ENCODE measurements at places on chromosomes 3 and 15.

DNA sequence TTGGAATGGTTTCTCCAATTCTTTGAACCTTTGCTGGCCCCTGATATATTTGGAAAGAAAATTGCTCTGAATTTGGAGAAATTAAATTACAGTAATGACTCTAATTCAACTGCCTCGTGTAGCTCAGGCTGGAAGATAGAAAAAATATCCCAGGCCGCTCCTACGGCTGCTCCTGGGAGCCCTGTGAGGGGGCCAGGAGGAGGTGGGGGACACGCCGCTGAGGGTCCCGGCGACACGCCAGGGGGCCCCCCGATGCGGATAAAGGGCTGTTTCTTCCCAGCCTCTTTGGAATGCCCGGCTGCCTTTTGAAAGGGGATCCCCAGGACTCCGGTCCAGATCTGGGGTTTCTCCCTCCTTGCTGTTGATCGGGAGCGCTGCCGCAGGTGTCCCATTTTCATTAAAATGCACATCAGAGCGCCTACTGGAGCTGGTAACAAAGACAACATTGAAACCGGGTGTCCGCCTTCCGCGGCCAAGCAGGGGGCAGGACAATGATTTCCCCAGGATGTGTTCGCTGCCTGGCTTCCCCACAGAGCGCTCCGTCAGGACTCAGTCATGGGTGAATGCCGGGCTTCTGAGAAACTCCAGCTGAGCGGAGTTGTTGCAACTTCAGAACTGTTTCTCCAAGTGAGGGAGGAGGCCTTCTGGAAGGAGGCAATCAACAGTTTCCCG, 200.1 kb upstream of the KBTBD8 start:
- no peak for DNase-seq

DNA sequence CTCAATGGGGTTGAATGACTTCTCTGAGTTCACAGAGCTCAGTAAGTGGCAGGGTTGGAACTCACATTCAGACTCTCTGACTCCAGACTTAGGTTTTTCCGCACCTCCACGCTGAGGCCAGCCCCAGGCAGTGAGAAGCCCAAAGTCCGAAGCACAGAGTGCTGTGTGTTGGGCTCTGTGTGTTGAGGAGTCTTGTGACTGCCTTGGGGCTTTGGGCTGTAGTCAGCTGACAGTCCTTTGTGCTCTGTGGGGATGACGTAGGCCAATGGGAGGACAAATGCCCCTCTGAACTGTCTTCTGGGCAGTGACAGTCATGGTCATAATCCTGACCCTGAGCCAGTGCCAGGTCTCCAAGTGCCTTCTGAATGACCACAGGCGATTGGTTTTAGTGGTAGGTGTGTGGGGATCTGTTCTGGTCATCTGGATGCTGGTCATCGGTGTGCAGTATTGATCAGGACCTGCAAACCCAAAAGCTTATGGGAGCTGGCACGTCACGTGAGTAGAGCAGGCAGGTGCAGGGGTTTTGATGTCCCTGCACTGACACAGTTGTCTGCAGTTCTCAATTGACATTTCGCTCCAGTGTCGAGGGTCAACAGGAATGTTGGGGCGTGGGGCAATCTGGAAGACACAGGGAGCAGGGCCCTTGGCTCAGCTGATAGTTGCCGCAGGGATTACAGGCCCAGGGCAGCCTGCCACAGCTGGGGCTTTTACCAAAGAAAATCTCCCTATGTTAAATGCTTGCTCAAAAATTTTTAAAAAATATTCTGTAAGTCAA, 45.3 kb downstream of the CAPN3 start:
- DNase-seq = no peak

- no peak for DNase-seq
These were observed 2.5 kb downstream of the GOLIM4 start for GRCh38 chr3:168093229-168093628.

GRCh38 chr3:72855001-72855400, 6.8 kb upstream of the SHQ1 start:
- DNase-seq = no peak

DNA sequence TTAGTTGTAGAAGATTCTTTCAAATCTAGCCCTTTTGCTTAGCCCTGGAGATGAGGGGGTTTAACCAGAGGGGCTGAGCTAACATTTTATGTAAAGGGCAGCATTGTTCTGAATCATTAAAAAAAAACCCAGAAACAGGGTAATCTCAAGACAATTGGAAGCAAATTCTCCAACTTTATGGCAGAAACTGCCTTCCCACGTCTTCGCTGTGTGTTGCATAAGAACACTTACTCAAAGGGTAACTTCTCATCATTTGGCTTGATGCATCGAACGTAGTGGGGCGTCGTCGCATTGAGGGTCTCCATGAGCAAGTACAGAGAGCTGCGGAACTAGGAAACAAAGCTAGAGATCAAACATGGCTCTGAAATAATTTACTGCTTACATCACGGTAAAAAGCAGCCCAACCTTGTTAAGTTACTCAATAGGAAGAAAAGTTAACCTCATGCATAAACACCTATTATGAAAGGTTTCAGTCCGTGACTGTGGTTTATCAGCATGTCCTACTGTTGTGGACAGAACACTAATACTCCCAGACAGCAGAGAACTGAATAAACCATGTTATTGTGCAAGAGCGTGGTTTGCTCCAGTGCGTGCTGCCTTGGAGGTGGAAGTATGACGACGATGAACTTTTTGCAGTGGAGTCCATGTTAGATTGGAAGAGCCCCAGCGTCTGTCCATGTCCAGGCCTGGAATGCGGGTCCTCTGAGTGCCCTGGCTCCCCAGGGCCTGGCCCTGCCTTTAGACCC, 48.7 kb downstream of the MYO5C start:
- no peak for DNase-seq

- no peak for DNase-seq
These were observed 49.2 kb upstream of the CTSH start for GRCh38 chr15:78993931-78994530.

DNA sequence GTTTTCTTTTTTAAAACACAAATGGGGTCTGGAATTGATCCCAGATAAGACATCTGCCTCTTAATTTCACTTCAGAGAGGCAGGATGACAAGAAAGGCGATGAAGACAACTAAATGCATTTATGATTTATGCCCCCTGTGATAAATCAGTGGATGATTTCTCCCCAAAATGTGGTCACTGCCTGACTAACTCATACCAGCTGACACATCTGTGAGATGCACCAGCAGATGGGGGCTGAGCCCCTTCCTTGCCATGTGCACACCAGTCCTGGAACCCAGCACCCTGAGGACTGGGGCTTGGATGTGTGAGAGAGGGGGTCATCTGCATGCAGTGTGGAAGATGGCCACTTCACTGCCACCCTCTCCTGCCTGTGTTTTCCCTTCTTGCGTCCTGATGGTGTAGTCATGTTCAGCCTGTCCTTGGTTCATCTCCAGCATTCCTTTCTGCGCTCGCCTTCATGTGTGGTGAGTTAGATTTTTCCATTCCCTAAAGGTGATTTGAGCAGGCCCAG, 264.3 kb downstream of the LRTM1 start:
- no peak for DNase-seq

DNA sequence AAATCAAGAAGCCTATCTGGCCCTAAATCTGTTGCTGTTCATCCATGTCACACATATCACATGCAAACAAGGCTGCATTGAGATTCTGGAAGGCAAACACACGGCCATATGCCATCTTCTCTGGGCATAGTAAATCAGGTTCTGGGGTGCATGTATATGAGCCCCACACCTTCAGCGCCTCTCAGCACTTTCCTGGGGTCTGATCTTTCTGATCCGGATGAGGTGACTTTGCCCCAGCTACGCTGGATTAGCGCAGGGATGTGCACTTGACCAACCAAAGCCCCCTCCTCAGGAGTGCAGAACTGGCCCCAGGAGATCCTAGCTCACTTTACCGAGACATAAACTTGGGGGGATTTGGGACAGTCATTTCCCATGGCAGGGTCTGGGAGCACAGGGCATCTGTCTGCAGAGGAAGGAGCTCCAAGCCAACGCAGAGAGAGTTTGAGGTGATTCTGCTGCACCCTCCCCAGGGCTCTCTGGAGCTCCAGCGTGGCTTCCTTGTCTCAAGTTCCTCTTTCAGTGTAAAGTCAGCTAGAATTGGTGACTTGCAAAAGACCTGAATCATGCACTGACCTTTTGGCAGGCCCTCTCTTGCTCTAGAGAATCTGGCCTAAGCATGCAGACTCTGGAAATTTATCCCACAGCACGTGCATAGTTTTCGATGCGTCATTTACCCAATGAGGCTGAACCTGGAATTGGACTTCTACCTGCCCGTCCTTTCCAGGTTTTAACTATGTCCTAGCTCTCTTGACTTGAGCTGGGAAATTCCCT, 63.5 kb upstream of the KLF13 start:
- no peak for DNase-seq

DNA sequence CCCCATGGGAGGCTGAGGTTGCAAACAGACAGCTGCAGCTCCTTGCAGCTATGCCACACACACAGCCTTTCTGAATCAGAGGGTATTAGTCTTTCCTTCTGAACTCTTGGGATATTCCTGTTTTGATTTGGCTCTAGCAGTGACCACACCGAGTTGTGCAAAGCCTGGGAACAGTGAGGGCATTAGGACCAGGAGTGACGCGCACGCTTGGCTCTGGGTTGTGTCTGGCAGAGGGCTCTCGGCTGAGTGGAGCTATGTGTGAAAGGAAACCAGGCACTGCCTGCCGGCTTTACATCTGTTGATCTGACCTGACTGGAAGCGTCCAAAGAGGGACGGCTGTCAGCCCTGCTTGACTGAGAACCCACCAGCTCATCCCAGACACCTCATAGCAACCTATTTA, at the start of gene GALNT15:
Gene GALNT15 (plus strand): TSS at position 292 of the 400 bp plus-strand sequence. CDS start 472 bp downstream, outside the sequence.
- no peak for DNase-seq

- no peak for DNase-seq
These were observed 61.5 kb upstream of the CORO2B start for GRCh38 chr15:68517285-68517761.

DNA sequence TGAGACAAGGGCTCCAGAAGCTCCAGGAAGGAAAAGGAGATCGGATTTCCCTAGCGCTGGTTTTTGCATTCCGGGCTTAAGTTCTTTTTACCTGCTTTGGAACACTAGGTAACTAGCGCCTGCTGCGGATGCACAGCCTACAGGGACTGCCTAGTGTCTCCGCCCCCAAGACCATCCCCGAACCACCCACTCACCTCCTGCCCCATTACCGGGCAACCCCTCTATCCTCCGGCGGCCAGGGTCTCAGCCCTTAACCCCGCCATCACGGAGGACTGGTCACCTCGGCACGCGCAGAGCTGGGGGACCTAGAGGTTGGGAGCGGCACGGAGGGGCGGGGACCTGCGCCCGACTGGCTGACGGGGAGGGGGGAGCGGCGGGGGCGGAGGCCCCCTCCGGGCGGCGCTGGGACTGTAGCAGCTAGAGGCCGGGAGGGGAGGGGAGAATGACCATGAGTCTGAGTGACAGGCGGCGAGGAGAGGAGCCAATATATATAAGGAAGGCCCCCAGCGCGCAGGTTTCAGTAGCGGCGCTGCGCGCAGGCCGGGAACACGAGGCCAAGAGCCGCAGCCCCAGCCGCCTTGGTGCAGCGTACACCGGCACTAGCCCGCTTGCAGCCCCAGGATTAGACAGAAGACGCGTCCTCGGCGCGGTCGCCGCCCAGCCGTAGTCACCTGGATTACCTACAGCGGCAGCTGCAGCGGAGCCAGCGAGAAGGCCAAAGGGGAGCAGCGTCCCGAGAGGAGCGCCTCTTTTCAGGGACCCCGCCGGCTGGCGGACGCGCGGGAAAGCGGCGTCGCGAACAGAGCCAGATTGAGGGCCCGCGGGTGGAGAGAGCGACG, at the start of gene DLL4:
Gene DLL4 (plus strand): TSS at position 520 of the 839 bp plus-strand sequence. CDS start 329 bp downstream, outside the sequence.
- DNase-seq = no peak

DNA sequence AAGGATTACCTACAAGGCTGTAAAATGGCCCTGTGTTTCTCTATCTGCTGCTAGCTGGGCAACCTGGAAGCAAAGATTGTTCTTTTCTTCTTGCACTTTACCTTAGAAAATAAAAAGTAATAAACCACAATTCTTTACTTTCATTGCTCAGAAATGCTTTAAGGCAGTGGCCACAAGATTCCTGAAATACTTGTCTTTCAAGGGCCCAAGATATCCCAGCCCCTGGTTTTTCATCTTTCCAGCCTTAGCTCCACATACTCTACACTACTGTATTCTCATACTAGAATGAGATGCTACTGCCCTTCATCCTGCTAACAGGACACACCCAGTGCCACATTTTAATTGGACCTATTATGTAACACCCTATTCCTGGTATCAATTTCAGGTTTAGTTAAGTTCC, 78.9 kb downstream of the GTF2E1 start:
- DNase-seq = no peak

GRCh38 chr3:52046186-52046901, 10.0 kb downstream of the DUSP7 start:
- no peak for DNase-seq

- no peak for DNase-seq
These were observed 262.1 kb upstream of the TGFBR2 start for GRCh38 chr3:30344288-30344687.

GRCh38 chr3:134462331-134462941, 23.3 kb downstream of the ANAPC13 start:
- no peak for DNase-seq

DNA sequence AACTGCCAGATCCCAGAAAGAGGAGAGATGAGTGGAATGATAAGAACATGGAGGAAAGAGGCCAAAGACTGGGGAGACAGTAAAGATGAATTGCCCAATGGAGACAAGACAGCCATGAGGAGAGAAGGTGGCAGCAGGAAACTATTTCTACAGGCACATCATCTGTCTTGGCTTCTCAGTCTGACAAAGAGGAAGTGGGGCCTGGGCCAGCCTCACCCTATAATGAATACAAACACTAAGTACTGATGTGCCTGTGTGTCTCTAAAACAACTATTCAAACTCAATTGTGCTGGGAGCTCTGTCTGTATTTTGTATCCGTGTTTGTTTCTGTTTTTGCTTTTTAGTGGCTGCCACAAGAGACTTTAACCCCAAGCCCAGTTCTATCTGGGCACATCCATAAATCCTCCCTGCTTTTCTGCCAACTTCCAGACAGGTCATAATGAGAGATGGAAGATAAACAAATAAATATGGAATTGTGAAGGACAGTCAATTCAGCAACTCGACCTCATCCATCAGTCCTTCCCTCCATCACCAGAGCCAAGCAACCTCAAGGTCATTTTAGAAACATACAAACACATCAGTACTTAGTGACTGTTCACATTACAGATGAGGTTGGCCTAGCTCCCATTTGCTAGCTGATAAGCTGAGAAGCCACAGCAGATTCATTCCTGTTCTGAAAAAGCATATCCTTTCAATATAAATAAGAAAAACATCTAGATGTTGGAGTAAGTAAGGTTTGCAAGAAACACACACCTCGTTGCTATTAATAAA, 116.7 kb downstream of the CADPS start:
- no peak for DNase-seq

All from activated naive CD4-positive, alpha-beta T cell (primary cell).